ENCODE measurements at places on chromosomes 13 and 19.

DNA sequence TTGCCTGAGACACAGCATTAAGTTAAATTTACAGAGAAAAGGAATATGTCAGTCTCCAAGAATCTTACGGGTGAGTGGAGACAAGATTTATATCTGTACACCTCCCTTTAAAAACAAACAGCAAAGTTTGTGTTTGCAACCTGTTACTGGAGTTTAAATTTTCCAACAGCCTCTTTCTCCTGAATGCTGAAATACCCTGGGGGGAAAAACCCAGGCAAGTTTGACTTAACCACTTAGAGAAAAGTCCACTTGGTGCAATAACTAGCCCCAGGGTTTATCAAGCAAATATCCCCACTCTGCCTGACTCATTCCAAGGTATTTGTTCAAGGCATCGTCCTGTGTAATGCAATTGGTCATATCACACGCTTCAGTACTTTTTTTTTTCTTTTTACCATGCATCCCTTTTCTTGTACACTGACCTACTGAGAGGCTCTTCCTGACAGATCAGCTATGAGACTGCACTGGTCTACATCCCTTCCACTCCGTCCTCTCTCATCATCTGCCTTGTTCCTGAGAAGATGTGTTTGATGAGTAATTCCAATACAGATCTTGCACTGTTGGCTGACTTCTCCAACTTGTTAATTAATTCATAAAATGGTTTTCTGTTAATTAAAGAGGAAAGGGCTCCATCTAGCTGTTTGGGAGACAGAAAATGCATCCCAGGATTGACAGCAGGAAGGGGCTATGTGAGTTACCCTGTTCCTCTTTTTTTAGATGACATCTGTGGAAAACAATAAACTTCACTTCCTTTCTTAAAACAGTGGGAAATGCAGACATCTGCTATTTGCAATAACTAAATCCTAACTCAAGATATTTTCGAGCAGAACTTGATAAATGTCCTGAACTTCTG lies 212.5 kb upstream of the IRS2 start:
- DNase-seq: peak; percentile 40

DNA sequence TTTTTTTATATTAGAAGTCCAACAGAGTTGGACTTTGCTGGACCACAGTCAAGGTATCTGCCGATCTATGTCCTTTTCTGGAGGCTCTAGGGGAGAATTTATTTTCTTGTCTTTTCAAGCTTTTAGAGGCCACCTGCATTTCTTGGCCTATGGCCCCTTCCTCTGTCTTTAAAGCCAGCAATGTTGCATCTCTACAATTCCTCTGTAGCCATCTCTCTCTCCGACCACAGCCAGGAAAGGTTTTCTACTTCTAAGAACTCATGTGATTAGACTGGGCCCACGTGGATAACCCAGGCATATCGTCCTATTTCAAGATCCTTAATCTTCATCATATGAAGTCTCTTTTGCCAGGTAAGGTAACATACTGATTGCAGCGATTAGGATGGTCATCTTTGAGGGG lies 43.5 kb upstream of the RGCC start:
- DNase-seq: no peak

- DNase-seq: no peak
Measured at GRCh38 chr13:28710161-28710560, 8.6 kb downstream of the SLC46A3 start.

GRCh38 chr19:825897-826644 lies 1.6 kb upstream of the AZU1 start:
- no peak for DNase-seq

DNA sequence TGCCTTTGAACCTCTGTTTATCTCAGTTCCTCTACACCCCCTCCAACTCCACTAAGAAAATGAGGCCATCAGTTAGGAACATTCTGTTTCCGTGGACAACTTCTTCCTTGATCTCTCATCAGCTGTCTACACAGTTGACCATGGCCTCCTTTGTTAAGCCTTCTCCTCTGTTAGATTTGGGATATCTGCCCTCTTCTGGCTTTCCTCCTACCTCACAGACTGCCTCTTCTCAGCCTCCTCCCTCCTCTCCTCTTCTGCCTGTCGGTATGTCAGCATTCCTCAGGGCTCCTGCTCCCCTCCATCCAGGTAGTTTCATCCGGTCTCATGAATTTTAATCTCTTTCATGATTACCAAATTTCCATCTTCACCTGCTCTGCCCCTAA lies 454.9 kb downstream of the FOXO1 start:
- DNase-seq: no peak

GRCh38 chr13:23870356-23871140 lies 18.7 kb downstream of the MIPEP start:
- no peak for DNase-seq

GRCh38 chr13:44078806-44079376 lies 199.2 kb downstream of the LACC1 start:
- no peak for DNase-seq

DNA sequence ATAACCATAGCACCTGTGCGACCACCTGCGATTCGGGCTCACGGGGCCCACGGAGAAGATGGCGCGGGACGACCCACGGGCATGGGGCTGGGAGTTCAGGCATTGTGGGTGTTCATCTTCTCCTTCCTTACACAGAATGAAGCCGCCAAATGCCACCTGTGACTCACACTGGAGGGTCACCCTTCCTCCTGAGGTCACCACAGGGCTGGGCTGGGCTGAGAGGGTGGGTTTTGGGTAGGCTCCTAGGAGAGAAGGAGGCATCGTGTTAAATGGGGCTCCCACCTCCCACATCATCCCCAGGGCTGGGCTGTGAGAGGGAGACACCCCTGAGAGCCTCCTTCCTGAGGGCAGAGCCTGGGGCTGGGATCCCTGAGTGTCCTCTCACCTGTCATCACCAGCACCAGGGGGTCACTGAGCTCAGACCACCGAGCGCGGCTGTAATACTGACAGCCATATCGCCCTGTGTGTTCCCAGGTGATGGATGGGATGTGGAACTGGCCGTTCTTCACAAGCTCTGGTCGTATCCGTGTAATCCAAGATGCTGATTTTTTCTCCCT lies 1.4 kb downstream of the LILRB2 start:
- DNase-seq: no peak

DNA sequence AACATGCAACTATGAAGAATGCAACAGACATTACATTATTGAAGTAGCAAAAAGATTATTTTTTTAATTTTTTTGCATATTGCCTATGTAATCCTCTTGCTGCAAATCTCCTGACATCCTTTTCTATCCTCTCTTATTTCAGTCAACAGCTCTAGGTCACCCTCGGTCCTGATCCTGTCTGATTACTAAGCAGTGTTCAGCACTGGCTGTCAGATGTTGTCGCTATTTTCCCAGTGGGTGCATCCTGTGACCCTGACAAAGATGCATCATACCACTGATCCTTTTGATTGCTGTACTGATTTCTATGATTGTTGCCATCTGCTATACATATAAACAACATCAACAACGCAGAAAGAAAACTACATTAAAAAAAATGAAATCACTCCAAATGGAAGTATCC lies 443.7 kb upstream of the PRR20A start:
- no peak for DNase-seq

GRCh38 chr19:47093841-47094240 lies 19.7 kb downstream of the ZC3H4 start:
- no peak for DNase-seq

Data from NCI-H1417 (cell line).